ENCODE measurements at places on chromosomes 3 and 15. TPM values are rescaled to one million over a fixed set of nuclear protein-coding genes. Genes with fewer than 3 reads are reported as not detected.

Gene IL17RE
- total RNA-seq, result 3.1 TPM

Gene KCNMB2
- not detected for total RNA-seq

Gene CACNA2D2
- total RNA-seq, result 1.1 TPM

Gene SKOR1
- total RNA-seq, result 0.16 TPM

Gene GOLGA8S
- total RNA-seq, result 0.11 TPM

Gene TNFAIP8L3
- not detected for total RNA-seq

Gene TTLL13
- total RNA-seq, result 0.46 TPM

Gene IFT122
- 22.6 TPM for total RNA-seq

Gene RAD51
- total RNA-seq, result 73.5 TPM

Gene TEX55
- not detected for total RNA-seq

Gene GOLGA8G
- total RNA-seq, result not detected

Gene PARP16
- total RNA-seq, result 20.1 TPM

DNA sequence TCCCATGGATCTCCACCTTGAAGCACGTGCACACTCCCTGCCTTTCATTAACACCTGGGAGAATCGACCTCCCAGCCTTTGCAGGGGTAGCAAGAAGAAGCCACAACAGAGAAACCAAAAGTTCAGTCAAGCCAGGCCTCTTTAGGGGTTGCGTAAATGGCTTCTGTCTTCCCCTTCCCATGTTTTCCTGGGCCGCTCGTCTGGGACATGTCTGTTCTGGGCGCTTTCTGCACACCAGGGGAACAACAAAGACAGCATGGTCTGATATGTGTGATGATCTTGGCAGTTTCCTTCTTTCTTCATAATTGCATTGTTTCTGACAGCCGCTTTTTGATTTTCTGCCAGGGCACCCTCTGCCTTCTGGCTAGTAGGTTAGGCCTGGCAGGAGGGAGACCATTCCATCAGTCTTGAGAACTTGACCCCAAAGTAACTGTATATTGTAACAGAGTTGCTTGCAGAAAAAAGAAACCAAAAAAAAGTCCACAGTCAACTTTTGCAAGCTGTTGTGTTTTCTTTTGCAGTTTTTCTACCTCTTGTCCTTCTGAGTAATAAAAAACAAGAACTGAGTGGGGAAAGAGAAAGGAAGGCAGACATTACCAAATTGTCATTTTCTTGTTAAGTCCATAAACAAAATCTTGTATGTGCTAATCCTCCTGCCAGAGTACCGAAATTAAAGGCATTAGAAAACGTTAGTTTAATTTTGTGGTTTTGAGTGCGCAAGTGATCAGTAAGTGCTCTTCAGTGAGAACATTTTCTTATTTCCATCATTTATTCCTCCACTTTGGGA lies 56.0 kb upstream of the FURIN start:
- no peak for DNase-seq
- peaks cover 60% of the 10 kb centered on the region for H3K36me3 ChIP-seq
- H3K27ac ChIP-seq, result peak overlapping the region; percentile 66
- peaks cover 39% of the 10 kb centered on the region for H3K4me1 ChIP-seq
- H3K4me3 ChIP-seq, result no peak overlapping the region

DNA sequence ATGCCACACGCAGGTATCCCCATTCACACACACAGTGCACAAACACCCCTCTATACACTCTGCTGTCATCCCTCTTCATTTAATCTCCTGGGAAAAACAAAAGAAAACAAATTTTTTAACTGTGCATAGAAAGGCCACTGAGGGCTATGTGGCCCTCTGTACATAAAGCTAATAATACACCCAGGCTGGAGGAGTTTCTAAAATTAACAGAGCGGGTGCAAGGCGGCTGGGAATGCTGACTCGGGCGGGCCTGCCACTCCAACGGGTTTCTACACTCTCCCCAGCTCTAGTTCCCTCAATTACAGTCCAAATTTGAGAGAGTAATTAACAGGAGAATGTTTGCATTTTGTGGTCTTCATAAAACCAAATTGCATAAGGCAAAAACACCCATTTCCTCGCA lies 23.1 kb downstream of the HCN4 start:
- no peak overlapping the region for H3K27ac ChIP-seq
- H3K27me3 ChIP-seq, result peaks cover 5% of the 10 kb centered on the region
- DNase-seq, result no peak
- H3K4me3 ChIP-seq, result no peak overlapping the region

- no peak overlapping the region for H3K4me3 ChIP-seq
- no peaks in the 10 kb centered on the region for H3K27me3 ChIP-seq
- no peak overlapping the region for H3K27ac ChIP-seq
- no peak for DNase-seq
Measured at GRCh38 chr15:66285533-66286280, 7.7 kb upstream of the DIS3L start.

DNA sequence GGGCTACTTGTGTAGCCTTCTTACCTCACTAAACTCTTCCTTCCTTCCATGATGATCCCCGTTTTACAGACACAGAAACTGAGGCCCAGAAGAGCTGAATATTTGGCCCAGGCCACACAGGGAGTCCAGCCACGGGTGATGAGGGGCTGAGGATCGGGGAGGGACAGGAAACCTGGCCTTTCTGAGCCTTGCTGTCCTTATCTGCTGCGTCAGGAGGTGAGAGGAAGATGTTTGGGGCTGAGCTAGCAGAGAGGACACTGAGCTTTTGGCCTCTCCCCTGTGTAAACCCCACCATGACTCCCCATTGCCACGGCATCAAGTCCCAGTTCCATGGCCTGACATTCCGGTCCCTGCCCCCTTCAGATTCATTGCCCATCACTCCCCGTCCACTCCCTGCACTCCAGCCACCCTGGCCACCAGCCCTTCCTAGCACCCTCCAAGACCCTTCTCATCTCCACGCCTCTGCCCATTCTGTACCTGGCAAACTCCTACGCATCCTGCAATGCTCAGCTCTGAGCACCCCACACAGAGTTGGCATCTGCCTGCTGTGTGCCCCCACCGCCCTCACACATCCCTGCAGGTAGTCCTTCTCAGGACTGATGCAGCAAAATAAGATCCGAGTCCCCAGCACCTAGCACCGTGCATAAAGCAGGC lies 103.0 kb downstream of the FBLN2 start:
- no peak for DNase-seq
- no peak overlapping the region for H3K4me3 ChIP-seq
- no peak overlapping the region for H3K27ac ChIP-seq
- no peaks in the 10 kb centered on the region for H3K36me3 ChIP-seq

DNA sequence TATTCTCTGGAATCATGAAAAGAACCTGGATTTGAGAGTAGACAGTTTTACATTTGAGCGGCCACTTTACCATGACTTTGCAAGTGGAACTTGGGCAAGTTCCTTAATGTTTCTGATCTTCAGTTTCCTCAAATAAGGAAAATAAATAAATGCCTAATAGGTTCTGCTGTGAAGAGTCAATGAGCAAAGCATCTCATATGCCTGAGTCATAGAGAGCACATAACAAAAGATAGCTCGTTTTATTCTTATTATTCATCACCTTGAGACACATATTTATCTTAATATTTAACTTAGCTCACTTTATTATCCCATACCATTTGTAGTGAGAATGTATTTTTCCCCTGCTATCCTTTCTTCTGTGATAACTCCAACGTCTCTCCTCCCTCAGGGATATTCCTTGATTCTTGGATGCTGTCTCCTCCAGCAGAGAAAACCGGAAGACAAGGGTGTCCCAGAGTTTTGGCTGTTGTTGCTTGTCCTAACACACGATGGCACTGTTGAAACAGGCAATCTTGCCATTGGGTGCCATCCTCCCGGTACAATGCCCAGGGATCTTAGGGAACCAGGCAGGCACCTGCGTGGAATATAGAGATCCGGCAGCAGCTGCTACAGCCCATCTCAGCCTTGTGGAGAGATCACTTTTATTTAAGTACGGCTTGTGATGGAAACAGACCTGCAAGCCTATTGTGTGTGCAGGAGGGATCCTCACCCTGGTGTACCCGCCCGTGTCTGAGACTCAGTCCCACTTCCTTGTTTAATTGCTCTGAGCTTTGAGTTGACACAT lies 33.3 kb upstream of the VPS33B start:
- DNase-seq, result peak; percentile 61
- no peak overlapping the region for H3K4me3 ChIP-seq
- H3K27ac ChIP-seq, result no peak overlapping the region
- no peaks in the 10 kb centered on the region for H3K36me3 ChIP-seq

GRCh38 chr3:66320390-66320789 lies 99.6 kb downstream of the SLC25A26 start:
- peaks cover 9% of the 10 kb centered on the region for H3K4me1 ChIP-seq
- DNase-seq, result no peak
- peaks cover 7% of the 10 kb centered on the region for H3K36me3 ChIP-seq
- no peak overlapping the region for H3K4me3 ChIP-seq
- H3K27me3 ChIP-seq, result no peaks in the 10 kb centered on the region

DNA sequence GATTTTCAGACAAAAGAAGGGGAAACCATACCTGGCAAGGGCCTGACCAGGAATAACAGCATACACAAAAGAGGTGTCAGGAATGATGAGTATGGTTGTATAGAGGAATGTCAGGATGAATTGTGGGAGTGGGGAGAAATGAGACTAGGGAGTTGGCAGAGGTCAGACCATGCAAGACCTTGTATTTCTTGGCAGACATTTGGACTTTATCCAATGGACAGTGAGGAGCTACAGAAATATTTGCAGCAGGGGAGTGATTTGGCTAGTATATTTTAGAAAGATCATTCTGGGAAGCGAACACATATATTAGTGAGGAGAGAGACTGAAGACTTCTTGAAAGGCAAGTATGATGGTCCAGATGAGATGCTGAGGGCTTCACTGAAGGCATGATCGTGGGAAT lies 25.4 kb upstream of the ALPK3 start:
- H3K36me3 ChIP-seq, result peaks cover 25% of the 10 kb centered on the region
- H3K27ac ChIP-seq, result no peak overlapping the region
- H3K4me1 ChIP-seq, result peaks cover 14% of the 10 kb centered on the region
- DNase-seq, result no peak

- H3K4me1 ChIP-seq, result peaks cover 13% of the 10 kb centered on the region
- H3K27me3 ChIP-seq, result no peaks in the 10 kb centered on the region
- no peak overlapping the region for H3K27ac ChIP-seq
- H3K4me3 ChIP-seq, result no peak overlapping the region
- no peak for DNase-seq
- peaks cover 48% of the 10 kb centered on the region for H3K36me3 ChIP-seq
Measured at GRCh38 chr3:18527691-18528090, 102.6 kb upstream of the SATB1 start.

- peaks cover 2% of the 10 kb centered on the region for H3K4me1 ChIP-seq
- no peak for DNase-seq
- no peaks in the 10 kb centered on the region for H3K36me3 ChIP-seq
- H3K27me3 ChIP-seq, result peaks cover 3% of the 10 kb centered on the region
- H3K27ac ChIP-seq, result no peak overlapping the region
Measured at GRCh38 chr3:33360136-33360825, 79.9 kb downstream of the UBP1 start.

- peaks cover 7% of the 10 kb centered on the region for H3K27me3 ChIP-seq
- peak; percentile 20 for DNase-seq
- H3K4me3 ChIP-seq, result peak overlapping the region; percentile 91
- peaks cover 49% of the 10 kb centered on the region for H3K36me3 ChIP-seq
Measured at GRCh38 chr3:160401291-160402095, 2.0 kb downstream of the SMC4 start.

DNA sequence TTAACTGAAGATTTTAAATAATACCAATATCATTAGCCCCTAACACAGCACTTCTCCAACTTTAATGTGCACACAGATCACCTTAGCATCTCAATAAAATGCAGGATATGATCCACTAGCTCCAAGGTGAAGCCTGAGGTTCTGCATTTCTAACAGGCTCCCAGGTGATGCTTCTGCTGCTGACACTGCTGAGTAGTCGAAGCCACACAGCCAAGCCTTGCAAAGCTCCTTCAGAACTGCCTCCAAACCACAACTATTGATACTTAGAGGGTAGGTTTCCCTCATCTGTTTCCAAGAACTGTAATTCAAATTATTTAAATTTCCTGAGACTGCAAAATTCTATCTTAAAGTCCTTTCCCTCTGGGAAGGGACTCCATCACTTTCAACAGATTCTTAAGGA lies 3.9 kb downstream of the RIOX2 start:
- H3K27ac ChIP-seq, result no peak overlapping the region
- no peaks in the 10 kb centered on the region for H3K27me3 ChIP-seq
- DNase-seq, result peak; percentile 24
- peaks cover 38% of the 10 kb centered on the region for H3K36me3 ChIP-seq
- H3K4me3 ChIP-seq, result no peak overlapping the region

DNA sequence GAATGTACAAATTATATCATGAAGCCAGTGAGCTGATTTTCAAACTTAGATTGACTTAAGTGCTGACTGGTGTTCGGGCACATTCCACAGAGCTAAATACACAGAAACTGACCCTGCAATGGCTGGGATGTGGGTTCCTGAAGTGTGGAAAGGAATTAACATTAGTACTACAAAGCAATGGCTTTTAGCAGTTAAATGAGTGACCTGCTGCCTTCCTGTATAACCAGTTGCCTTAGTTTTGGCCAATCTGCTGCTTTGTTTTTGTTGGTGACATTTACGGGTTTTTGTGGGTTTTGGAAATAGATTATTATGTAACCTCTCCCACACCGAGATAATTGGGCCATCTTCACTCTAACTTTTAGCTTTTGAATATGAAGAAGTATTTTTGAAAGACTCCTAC lies 2.4 kb upstream of the SKIC8 start:
- H3K4me3 ChIP-seq, result no peak overlapping the region
- H3K27me3 ChIP-seq, result no peaks in the 10 kb centered on the region
- no peak overlapping the region for H3K27ac ChIP-seq
- peaks cover 2% of the 10 kb centered on the region for H3K36me3 ChIP-seq
- H3K4me1 ChIP-seq, result peaks cover 29% of the 10 kb centered on the region
- no peak for DNase-seq

- no peak overlapping the region for H3K4me3 ChIP-seq
- no peak for DNase-seq
- peak overlapping the region; percentile 71 for H3K27ac ChIP-seq
- H3K27me3 ChIP-seq, result no peaks in the 10 kb centered on the region
Measured at GRCh38 chr3:106197532-106198194, 328.9 kb upstream of the CBLB start.

- no peaks in the 10 kb centered on the region for H3K36me3 ChIP-seq
- peaks cover 16% of the 10 kb centered on the region for H3K27me3 ChIP-seq
- no peak overlapping the region for H3K27ac ChIP-seq
- H3K4me3 ChIP-seq, result no peak overlapping the region
- no peaks in the 10 kb centered on the region for H3K4me1 ChIP-seq
Measured at GRCh38 chr3:159846255-159846654, 142.4 kb upstream of the IL12A start.

GRCh38 chr3:43867436-43868072 lies 176.8 kb downstream of the ABHD5 start:
- no peaks in the 10 kb centered on the region for H3K4me1 ChIP-seq
- H3K27me3 ChIP-seq, result peaks cover 10% of the 10 kb centered on the region
- H3K4me3 ChIP-seq, result no peak overlapping the region
- no peak for DNase-seq

- DNase-seq, result no peak
- no peaks in the 10 kb centered on the region for H3K36me3 ChIP-seq
- H3K27me3 ChIP-seq, result no peaks in the 10 kb centered on the region
- no peak overlapping the region for H3K4me3 ChIP-seq
- H3K4me1 ChIP-seq, result peaks cover 16% of the 10 kb centered on the region
- no peak overlapping the region for H3K27ac ChIP-seq
Measured at GRCh38 chr15:59812250-59812870, 123.2 kb upstream of the BNIP2 start.

DNA sequence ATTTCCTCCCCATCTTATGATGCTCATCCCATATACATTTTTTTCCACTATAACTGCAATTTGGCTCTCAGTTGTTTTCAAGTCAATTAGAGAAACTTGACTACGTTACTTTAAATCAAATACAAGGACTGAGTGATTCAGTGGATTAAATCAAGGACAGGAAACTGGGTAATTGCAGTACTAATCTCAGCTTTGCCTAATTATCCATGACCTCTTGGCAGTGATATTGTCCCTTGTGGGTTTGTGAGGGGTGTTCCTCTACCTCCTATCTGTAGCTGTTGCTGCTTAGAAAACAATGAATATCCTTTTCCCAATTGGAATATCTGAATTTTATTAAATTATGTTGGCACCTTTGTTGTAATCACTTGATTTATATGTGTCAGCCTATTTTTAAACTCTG lies 79.4 kb downstream of the ZPLD1 start:
- no peak overlapping the region for H3K4me3 ChIP-seq
- H3K27me3 ChIP-seq, result peaks cover 6% of the 10 kb centered on the region
